ENCODE measurements at places on chromosomes 7 and 10.

DNA sequence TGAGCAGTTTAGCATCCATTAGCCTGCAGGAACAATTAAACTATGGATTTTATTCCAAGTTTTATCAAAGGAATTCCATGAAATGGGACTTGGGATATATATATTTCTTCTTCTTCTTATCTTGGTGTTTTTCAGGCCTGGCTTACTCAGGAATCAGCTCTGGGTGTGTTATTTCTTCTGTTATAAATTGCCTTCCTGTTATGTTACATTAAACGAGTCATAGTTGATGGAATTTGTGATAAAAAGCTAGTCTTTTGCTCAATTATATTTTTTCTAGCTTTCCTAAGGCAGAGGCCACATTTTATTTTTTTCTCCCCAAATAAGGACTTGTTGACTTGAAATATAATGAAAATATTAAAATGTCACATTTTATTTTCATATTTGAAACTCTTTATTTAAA, 141.3 kb downstream of the EPC1 start:
- no peaks in the 10 kb centered on the region for H3K36me3 ChIP-seq
- no peak overlapping the region for H3K4me3 ChIP-seq
- DNase-seq: no peak
- no peak overlapping the region for H3K27ac ChIP-seq
- no peaks in the 10 kb centered on the region for H3K27me3 ChIP-seq

DNA sequence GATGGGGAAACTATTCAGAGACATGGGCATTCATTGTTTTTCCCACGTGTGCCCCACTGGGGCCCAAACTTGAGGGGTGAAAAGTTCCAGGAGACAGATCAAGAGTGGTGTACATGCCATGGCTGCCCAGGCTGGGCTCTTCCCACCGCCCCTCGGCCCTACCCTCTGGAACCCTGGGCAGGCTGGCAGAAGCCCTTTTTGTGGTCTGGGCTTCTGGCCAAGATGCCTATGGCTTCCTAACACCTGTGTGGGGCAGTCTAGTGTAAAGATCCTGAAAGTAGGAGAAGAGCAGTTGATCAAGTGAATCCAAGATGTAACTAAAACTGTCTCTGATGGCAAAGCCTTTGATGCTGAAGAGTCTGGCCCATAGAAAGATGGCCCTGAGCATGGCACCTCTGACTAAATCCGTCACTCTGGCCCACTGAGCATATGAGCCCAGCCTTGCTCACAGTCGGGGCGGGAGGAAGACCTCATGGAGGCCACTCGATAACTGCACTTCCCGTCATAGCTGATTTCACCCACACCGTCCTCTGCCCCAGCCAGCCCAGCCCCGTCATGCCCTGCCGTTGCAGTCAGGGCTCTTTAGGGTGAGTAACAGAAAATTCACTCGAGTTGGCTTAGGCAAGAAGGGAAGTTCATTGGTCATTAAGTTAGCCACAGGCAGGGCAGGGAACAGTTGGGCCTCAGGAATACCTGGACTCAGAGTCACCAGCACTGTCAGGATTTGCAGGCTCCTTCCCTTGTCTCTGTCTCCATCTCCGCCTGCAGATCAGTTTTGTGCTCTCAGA, 37.9 kb upstream of the MTPAP start:
- no peak for DNase-seq
- H3K27me3 ChIP-seq: no peaks in the 10 kb centered on the region
- no peaks in the 10 kb centered on the region for H3K36me3 ChIP-seq
- H3K4me1 ChIP-seq: no peaks in the 10 kb centered on the region
- H3K4me3 ChIP-seq: no peak overlapping the region
- H3K27ac ChIP-seq: no peak overlapping the region

GRCh38 chr7:110534241-110534931, 556.5 kb upstream of the LRRN3 start:
- DNase-seq: no peak
- no peak overlapping the region for H3K4me3 ChIP-seq
- no peaks in the 10 kb centered on the region for H3K36me3 ChIP-seq
- H3K4me1 ChIP-seq: no peaks in the 10 kb centered on the region
- no peak overlapping the region for H3K27ac ChIP-seq
- no peaks in the 10 kb centered on the region for H3K27me3 ChIP-seq

DNA sequence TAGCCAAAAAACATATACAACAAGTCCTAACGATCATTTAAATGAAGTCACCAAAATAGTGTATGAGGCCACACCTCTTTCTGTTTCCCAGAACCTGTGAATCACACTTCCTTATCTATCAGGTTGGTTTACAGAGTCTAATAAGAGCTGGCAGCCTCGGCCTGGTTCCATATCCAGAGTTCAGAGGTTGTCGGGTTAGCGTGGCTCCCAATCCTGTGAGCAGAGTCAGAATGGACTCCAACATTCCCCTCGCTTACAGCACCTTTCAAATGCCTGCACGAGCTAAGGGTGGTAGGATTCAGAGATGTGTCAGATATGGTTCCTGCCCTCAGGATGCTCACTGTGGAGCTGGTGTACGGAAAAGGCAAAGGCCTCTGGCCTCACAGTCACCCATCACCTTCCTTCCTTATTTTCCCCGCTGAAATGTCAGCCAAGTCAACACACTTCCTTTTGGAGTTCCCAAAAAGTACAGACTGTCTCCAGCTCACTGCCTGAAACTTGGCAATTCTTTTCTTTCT, 6.0 kb downstream of the IL15RA start:
- peak; percentile 8 for DNase-seq
- H3K27me3 ChIP-seq: peaks cover 11% of the 10 kb centered on the region
- H3K36me3 ChIP-seq: no peaks in the 10 kb centered on the region
- no peaks in the 10 kb centered on the region for H3K4me1 ChIP-seq

GRCh38 chr7:55020466-55020871, 1.7 kb downstream of the EGFR start:
- H3K27me3 ChIP-seq: peaks cover 15% of the 10 kb centered on the region
- peaks cover 6% of the 10 kb centered on the region for H3K4me1 ChIP-seq
- no peak overlapping the region for H3K27ac ChIP-seq
- DNase-seq: no peak

DNA sequence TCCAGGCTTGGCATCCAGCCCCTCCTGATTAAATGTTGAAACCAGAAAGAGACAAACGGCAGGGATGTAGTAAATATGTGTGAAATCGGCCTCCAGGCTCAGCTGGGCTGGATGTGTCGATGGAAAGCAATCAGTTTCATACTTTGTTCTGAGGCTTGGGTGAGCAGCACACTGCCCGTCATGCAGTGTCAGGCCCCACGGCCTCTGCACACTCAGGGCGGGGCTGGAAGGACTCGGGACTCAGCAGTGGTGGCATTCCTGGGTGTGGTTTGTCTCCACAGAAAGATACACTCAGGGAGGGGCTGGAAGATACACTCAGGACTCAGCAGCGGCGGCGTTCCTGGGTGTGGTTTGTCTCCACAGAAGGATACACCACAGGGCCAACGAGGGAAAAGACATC, 22.0 kb downstream of the ADGRA1 start:
- no peak overlapping the region for H3K27ac ChIP-seq
- no peaks in the 10 kb centered on the region for H3K27me3 ChIP-seq
- H3K4me3 ChIP-seq: no peak overlapping the region
- DNase-seq: no peak

GRCh38 chr10:117005026-117005526, at the start of gene SHTN1:
Gene SHTN1, minus strand, starts transcription at chr10:117005187. Its CDS starts 108 bp downstream, at chr10:117005079.
- H3K4me3 ChIP-seq: peak within 1 kb of the TSS; percentile 95
- peak; percentile 31 for DNase-seq
- no peaks in the 10 kb centered on the region for H3K36me3 ChIP-seq
- no peaks in the 10 kb centered on the region for H3K27me3 ChIP-seq
- H3K27ac ChIP-seq: no peak within 1 kb of the TSS

DNA sequence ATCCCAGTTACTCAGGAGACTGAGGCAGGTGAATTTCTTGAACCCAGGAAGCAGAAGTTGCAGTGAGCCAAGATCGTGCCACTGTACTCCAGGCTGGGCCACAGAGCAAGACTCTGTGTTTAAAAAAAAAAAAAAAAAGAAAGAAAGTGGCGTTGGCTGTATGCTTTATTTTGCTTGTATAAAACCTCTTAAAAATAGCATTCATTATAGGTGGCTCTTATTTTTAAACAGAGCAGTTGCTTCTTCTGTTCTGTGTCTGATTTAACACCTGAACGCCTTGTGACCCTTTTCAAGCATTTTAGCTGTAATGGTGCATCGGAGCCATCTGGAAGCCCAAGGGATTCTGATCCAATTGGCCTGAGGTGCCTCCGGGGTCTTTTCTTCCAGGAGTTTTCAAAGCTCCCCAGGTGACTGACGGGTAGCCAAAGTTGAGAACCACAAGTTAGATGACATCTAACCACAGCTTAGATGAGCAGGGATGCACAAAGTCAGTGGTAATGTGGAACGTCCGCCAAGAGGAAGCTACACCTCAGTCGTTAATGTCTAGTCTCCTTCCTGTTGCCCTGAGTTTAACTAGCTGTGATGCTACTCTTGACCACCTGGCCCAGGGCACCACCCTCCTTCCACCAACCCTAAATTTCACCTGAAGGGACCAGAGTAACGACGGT, 274.6 kb upstream of the KLF6 start:
- no peak overlapping the region for H3K27ac ChIP-seq
- H3K27me3 ChIP-seq: no peaks in the 10 kb centered on the region
- no peak for DNase-seq
- H3K4me3 ChIP-seq: no peak overlapping the region

GRCh38 chr10:36899652-36900051, 225.7 kb upstream of the ANKRD30A start:
- no peak overlapping the region for H3K27ac ChIP-seq
- H3K36me3 ChIP-seq: no peaks in the 10 kb centered on the region
- no peaks in the 10 kb centered on the region for H3K4me1 ChIP-seq
- H3K4me3 ChIP-seq: no peak overlapping the region
- no peaks in the 10 kb centered on the region for H3K27me3 ChIP-seq

- peaks cover 28% of the 10 kb centered on the region for H3K4me1 ChIP-seq
- peak; percentile 62 for DNase-seq
- H3K27me3 ChIP-seq: no peaks in the 10 kb centered on the region
- H3K36me3 ChIP-seq: no peaks in the 10 kb centered on the region
- H3K4me3 ChIP-seq: no peak overlapping the region
- peak overlapping the region; percentile 23 for H3K27ac ChIP-seq
These were observed 10.7 kb downstream of the PSAP start for GRCh38 chr10:71840177-71840957.

DNA sequence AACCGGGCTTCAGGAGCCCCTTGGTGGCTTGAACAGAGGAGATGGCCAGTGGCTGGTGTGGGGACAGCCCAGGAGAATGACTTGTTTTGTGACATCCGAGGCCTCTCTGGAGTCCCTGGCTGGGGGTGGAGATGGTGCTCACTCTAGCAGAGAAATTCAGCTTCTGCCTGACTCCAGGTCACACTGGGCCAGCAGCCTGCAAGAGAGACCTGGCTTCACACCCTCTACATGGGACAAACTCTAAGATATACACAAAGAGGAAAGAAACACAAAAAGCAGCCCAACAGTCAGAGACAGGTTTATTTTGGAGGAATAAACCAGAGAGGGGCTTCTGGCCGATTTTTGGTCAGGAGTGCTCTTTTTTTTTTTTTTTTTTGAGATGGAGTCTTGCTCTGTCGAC, 132.8 kb downstream of the ELFN1 start:
- H3K4me1 ChIP-seq: no peaks in the 10 kb centered on the region
- DNase-seq: no peak
- H3K27me3 ChIP-seq: no peaks in the 10 kb centered on the region
- no peak overlapping the region for H3K27ac ChIP-seq
- no peaks in the 10 kb centered on the region for H3K36me3 ChIP-seq
- no peak overlapping the region for H3K4me3 ChIP-seq

- no peaks in the 10 kb centered on the region for H3K4me1 ChIP-seq
- DNase-seq: no peak
- H3K4me3 ChIP-seq: no peak overlapping the region
- no peaks in the 10 kb centered on the region for H3K27me3 ChIP-seq
These were observed 219.0 kb upstream of the MEOX2 start for GRCh38 chr7:15905251-15906040.

GRCh38 chr7:66964411-66964810, 31.0 kb downstream of the SBDS start:
- no peaks in the 10 kb centered on the region for H3K27me3 ChIP-seq
- H3K4me3 ChIP-seq: no peak overlapping the region
- H3K27ac ChIP-seq: no peak overlapping the region
- no peaks in the 10 kb centered on the region for H3K4me1 ChIP-seq
- H3K36me3 ChIP-seq: no peaks in the 10 kb centered on the region

GRCh38 chr7:4209126-4209525, 473.0 kb upstream of the FOXK1 start:
- H3K36me3 ChIP-seq: no peaks in the 10 kb centered on the region
- DNase-seq: no peak
- no peaks in the 10 kb centered on the region for H3K27me3 ChIP-seq

DNA sequence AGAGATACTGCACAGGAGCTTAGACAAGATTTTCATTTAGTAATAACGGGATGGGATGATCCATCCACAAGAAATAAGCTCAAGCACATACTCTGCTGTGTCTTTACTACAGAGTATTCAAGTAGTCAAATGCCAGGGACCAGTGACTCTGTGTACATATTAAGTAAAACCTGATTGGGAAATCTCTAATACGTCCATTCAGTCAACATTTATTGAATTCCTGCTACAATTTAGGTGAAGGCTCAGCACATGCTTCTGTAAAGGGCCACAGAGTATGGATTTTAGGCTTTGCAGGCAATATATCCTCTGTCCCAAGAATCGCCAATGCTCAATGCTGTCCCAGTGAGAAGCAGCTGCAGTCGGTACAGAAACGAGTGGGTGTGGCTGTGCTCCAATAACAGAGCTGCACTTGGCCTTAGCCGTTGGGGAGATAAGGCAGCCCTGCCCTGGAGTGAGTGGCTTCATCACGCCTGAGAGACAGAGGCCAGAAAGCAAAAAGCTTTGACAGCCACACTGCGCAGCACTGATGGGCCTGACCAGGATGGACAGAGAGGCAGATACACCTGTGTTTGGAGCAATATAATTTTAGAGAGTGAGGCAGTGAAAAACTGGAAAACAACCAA, 186.8 kb downstream of the PARD3 start:
- no peak overlapping the region for H3K27ac ChIP-seq
- H3K36me3 ChIP-seq: no peaks in the 10 kb centered on the region
- no peak for DNase-seq
- H3K27me3 ChIP-seq: no peaks in the 10 kb centered on the region

DNA sequence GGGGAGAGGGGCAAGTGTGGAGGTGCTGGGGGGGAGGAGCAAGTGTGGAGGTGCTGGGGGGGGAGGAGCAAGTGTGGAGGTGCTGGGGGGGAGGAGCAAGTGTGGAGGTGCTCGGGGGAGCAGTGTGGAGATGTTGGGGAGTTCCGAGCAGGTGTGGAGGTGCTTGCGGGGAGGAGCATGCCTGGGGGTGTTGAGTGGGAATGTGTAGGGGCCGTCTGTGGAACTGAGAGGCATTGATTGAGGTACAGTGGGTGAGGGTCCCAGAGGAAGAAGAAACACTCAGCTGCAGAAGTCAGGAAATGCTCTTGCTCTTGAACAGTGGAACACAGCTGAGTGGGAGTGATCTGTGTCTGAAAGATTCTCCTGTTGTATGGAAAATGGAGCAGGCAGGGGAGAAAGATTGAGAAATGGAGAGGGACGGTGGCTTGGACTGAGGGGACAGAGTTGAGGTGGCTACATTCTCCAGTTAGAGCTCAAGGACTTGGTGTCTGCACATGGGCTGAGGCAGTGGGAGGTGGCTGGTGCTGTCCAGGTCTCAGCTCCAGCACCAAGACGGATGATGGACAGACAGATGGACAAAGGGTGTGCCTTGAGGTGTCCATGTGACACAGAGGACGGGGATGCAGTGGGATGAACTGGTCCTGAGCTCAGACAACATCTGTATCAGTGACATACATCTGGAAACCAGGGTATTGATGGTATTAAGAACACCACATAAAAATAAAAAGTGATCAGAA, 25.2 kb upstream of the NCAPG2 start:
- H3K36me3 ChIP-seq: 0 out of 2 replicates have a peak, but pooled peaks cover 3% of the 10 kb centered on the region
- no peaks in the 10 kb centered on the region for H3K27me3 ChIP-seq
- H3K4me3 ChIP-seq: no peak overlapping the region
- H3K4me1 ChIP-seq: no peaks in the 10 kb centered on the region
- H3K27ac ChIP-seq: no peak overlapping the region

- no peak overlapping the region for H3K27ac ChIP-seq
- H3K27me3 ChIP-seq: no peaks in the 10 kb centered on the region
- no peaks in the 10 kb centered on the region for H3K36me3 ChIP-seq
- no peak for DNase-seq
- no peaks in the 10 kb centered on the region for H3K4me1 ChIP-seq
These were observed 46.9 kb upstream of the STK17A start for GRCh38 chr7:43535810-43536585.

All from H1 (cell line).